ENCODE measurements at places on chromosomes 7 and 10.

- no peak for DNase-seq
These were observed 1.8 kb downstream of the CCDC186 start for GRCh38 chr10:114172216-114172615.

- no peak for DNase-seq
These were observed 187.4 kb downstream of the RNLS start for GRCh38 chr10:88395677-88396076.

GRCh38 chr7:7851381-7851780 is 117.2 kb upstream of the GLCCI1 start:
- peak; percentile 20 for DNase-seq

GRCh38 chr10:91923371-91924211 is at the start of gene BTAF1:
BTAF1 (plus strand) TSS chr10:91923770; CDS start chr10:91924077, 307 bp downstream.
- DNase-seq: peak; percentile 92

GRCh38 chr10:43117031-43117776 is 21.0 kb upstream of the CSGALNACT2 start:
- no peak for DNase-seq

DNA sequence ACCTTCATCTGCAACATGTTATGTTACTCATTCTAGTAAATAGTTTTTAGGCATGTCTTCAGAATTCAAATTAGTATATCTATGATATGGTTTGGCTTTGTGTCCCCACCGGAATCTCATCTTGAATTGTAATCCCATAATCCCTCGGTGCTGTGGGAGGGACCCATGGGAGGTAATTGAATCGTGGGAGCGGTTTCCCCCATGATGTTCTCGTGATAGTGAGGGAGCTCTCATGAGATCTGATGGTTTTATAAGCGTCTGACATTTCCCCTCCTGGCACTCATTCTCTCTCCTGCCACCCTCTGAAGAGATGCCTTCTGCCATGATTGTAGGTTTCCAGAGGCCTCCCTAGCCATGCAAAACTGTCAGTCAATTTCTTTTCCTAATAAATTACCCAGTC is 20.4 kb upstream of the GPR37 start:
- no peak for DNase-seq

DNA sequence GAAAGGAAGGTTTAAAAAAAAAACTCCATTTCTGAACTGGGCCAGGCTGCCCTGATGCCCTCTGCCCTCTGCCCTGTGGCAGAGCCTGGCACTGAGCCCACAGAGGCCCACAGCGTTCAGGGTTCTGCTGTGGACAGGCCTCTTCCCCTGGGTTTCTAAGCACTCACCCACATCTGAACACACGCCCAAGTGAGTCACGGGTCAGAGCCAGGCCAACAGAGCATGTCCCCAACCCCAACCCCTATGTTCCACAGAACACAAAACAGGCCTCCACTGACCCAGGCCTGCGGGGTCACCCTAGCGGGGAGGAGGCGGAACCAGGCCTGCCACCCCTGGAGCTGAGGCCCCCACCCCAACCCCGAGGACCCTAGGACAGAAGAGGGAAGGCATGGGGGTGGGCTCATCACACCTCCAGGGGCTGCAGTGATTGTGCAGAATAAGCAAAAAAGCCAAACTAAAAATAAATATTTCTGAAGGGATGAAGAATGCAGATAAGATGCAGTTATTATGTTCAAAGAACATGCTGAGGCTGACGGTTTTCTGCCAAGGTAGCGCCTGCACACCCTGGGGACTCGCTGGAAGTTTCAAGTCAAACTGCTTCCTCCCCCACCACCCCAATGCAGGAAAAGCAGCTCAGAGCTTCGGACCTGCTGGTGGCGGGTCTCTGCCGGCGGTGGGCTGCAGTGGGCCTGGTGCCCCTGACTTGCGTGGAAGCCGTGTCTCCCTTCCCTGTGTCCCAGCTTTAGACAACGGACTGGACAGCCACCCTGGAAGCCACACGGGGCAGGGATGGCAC is 5.4 kb downstream of the WDR86 start:
- DNase-seq: peak; percentile 89
